ENCODE measurements at places on chromosomes 1 and 21.

DNA sequence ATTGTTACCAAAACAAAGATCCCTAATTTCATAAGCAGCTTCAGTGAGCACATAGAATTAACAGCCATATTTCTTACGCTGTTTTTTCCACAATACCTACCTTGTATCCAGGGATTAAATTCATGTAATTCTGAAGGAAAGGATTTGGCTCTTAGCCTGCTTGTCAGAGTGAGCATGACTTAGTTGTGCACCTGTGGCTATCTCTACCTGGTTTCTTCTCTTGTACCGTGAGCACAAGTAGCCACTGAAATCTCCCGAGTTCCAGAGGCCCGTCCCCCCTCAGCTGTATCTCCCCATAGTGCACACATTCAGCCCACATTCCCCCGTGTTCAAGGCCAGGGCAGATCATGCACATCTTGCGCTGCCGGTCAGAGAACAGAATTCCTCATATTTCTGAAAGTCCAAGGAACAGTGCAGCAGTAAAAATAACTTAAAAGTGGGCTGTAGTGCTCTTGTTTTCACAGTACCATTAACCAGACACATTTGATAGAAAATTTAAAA is 2.3 kb downstream of the TENT5C start:
- no peak for DNase-seq

GRCh38 chr1:86504137-86504479 is 35.4 kb downstream of the CLCA1 start:
- DNase-seq: no peak

DNA sequence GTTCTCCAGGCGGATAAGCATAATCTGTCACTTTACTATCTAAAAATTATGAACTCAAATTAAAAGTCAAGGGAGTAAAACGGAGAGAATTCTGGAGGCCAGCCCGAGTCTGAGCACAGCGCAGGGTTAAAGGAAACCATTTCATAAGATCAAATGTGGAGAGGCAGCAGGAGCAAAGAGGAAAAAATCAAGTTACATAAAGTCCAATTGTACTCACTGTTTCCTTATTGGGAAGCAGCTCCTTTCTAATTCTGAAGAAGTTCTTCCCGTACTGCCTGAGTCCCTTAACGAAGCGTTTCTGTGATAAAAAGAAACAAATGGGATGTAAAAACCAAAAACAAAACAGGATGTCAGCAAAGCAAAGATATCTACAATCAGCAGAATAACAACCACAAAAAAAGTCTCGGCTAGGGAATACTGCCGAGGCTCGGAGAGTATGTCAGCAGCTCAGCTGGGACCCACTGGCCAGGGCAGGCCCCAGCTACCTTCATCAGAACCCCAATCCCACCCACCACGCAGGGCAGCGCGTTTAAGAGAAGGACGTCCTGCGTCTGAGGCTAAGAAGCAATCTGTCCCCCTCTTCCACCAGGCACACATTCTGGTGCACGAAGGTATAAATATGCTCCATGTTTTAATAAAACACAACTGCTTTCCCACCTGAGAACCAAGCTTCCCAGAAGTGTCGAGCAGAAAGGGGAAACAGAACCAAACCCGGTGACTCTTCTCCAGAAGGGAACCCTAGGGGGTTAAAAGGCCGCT is 104.8 kb downstream of the SLC45A1 start:
- DNase-seq: peak; percentile 50

DNA sequence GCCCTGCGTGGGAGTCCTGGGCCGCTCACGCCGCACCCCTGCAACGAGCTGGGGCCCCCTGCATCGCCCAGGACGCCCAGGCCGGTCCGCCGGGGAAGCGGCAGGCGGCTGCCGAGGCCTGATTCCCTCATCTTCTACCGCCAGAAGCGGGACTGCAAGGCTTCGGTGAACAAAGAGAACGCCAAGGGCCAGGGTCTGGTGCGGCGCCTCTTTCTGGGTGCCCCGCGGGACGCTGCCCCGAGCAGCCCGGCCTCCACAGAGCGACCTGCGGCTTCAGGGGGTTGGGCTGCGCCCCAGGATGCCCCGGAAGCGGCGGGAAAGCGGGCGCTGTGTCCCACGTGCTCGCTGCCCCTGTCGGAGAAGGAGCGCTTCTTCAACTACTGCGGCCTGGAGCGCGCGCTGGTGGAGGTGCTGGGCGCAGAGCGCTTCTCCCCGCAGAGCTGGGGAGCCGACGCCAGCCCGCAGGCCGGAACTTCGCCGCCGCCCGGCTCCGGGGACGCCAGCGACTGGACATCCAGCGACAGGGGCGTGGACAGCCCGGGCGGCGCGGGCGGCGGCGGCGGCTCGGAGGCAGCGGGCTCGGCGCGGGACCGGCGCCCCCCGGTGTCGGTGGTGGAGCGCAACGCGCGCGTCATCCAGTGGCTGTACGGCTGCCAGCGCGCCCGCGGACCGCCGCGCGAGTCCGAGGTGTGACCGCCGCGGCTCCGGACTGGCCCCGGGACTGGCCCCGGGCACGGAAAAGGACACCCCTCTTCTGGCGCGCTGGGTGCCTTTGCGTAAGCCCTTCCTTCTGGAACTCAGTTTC is 2.7 kb downstream of the FAM110D start:
- peak; percentile 63 for DNase-seq

DNA sequence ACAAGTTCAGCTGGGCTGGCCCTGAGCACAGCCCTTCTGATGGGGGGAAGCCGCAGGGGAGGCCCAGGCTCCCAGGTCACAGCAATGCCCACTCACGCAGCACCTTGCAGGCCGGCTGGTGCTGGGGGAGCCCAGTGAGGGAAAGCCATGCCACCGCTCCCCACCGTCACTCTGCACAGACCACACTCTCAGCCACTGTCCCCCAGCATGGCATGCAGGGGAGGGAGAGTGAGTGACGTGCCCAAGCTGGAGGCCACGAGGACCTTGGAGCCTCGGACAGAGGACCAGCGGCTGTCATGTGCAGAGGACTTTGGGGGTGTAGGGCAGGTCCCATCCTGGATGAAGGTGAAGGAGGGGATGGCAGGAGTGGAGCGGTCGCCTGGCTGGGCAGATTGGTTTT is 25.1 kb downstream of the SLC45A1 start:
- no peak for DNase-seq

DNA sequence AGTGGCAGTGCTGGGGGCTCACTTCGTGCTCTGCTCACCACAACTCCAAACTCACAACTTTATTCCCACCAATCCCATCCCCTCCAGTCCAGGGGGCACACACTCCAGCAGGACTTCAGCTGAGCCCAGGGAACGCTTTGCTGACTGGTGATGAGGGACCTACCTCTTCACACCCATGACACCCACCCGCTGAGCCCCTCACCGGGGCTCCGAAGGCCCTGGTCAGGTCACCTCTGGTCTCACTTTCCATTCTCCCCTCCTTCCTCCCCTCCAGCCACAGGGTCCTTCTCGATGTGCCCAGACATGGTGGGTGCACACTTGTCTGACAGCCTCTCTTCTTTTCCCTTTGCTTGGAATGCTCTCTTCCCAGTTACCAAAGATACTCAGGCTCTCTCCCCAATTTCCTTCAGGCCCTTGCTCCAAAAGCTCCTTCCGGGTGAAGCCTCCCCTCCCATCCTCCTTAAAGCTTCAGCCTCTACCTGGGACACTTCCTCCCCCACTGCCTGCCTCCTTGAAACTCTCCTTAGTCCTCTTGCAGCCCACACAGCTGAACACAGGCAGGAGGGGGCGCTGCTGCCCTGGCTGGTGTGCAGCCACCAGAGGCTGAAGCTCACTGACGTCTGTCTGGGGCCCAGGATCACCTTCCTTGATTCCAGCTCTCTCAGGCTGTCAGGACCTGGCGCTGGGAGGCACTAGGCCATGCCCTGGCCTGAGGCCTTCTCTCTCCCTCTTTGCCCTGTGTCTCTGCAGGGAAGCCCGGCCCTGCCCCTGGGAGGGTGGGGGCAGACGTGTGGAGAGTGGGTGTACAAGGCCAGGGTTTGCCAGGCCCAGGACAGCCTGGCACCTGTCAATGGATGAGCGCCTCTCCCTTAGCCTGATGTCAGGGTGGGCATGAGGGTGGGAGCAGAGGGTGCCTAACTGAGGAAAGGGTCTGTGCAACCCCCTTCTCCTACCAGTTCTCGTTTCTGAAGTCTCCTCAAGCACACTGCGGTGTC is 1.6 kb downstream of the KCNE1 start:
- peak; percentile 81 for DNase-seq

DNA sequence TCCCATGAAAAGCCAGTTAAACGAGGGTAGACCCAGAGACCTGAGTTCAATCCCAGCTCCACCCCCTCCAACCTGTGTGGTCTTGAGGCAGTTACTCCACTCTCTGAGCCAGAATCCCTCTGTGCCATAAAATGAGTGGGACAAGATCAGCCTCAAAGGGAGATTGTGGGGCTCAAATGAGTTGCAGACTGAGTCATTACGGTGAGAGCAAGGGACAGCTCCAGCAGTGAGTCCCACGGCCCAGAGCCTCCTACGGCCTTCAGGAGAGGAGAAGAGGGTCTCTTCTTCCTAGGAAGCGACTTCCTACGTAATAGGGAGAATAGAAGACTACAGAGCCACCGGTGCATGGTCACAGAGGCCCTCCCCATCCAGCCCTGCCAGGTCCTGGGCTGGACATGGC is 6.7 kb upstream of the CAMK2N1 start:
- peak; percentile 5 for DNase-seq

DNA sequence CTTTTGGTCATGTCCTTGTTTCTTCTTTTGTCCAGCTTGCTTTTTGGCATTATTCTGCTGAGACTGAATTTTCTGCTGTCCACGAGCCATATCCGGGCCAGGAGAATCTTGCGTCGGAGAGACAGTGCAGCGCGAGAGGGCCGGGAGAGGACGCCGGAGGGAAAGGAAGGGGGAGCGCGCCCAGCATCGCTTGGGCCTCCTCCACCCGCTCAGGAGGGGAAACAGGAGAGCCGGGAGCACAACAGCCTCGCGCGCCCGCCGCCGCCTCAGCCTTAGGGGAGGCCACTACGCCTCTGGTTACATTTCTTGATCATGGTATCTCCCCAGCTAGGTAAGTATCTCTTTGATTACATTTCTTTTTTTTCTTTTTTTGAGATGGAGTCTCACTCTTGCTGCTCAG is 7.4 kb upstream of the DEGS1 start:
- peak; percentile 39 for DNase-seq

GRCh38 chr21:34648739-34649297 is 20.0 kb upstream of the CLIC6 start:
- no peak for DNase-seq

DNA sequence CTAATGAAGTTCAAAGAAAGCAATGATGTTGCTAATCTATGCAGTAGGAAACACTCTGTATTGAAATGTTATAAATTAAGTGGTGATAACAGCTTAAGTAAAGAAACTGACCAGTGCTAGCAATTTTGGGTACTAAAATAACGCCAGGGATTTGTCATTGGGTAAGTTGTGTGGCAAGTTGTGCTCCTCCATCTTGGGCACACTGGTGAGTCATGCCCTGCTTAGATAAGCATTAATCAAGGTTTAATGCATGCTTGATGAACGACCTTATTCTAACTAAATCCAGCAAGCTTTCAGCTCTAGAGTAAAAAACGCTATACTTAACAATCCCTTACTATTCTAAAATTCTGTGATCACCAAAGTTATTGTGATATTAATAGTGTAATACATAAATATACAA is 25.2 kb downstream of the VAMP4 start:
- peak; percentile 7 for DNase-seq

DNA sequence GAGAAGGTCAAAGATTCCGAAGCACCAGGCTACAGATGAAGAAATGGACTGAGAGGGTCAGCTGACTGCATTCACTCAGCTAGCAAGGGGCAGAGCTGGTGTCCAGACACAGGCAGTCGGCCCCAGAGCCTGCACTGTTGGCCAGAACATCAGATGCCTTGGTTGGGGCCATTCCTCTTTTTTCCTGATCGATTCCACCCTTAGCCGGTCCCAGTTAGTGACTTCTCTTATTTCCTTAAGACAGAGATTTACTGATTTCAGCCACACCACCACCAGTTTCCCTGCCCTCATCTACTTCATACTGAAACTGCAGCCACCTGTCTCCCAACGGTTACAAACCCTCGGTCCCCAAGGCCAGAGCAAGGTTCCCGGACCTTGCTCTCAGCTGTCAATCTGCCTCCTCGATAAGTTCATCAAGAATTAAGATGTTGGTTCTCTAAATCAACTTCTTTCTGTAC is 11.5 kb downstream of the CD58 start:
- DNase-seq: no peak

- no peak for DNase-seq
Observed at GRCh38 chr1:232570007-232570406, 59.9 kb downstream of the SIPA1L2 start.

- DNase-seq: no peak
Observed at GRCh38 chr1:238501290-238501689, 610.6 kb upstream of the ZP4 start.

DNA sequence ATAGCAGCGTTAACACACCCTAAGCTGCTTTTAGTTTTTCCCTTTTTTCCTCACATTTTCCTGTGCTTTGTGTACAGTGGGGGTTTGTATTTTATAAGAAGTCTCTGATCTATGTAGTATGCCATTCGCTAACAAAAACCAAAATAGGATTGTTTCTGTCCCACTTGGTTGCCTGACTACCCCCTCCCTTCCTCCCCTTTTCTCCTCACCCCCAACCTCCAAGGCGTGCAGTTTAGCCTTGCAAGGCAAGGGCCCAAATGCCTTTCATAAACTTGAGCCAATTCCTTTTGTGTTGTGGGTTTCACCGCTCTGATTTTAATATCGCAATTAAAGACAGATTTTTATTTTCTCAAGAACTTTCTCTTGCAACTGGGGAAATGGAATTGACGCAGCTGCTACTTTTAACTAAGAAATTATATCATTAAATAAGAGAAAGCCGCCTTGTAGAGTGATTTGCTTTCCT is 276.9 kb downstream of the TM2D1 start:
- no peak for DNase-seq

- DNase-seq: peak; percentile 17
Observed at GRCh38 chr21:44085491-44086321, 21.5 kb upstream of the PWP2 start.

GRCh38 chr21:46388206-46388880 is 64.4 kb downstream of the PCNT start:
- DNase-seq: no peak

DNA sequence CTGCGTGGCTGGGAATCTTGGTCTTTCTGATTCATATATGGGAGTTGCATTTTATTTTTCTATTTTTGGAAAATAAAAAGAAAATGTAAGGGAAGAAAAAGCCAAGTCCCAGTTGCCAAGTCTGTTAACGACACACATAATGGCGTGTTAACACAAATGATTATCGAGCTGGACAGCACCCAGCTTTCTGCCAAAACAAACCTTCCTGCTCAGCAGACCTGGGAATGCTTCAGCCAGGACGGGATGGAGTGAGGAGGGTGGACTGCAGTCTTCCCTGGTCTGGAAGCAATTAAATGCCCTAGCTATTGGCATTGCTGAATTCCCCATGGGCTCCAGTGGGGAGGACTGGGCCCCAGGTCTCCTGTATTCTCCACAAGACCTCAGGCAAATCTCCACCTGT is 184.2 kb upstream of the USP24 start:
- no peak for DNase-seq

DNA sequence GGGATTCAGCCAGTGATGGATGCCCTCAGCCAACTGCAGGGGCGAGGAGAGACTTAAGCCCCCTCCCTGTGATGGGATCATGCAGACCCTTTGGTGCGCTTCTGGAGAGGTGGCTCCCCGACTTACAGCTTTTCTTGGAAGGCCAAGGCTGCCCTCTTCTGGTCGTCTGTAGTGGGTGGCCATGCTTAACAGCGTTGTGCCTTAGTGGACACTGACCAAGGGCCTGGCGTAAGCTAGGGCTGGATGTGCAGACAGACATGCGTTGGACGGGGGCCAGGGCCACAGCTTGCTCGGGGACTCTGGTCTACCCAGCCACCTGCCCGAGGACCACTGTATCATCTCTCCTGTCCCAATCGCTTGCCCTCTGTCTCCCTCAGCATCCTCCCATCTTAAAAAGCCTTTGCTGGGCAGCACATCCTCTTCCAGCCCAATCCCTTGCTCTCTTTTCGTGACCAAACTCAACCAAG is 5.5 kb downstream of the AZIN2 start:
- peak; percentile 86 for DNase-seq
